T-cell (primary cell): ENCODE measurements at places on chromosomes 6 and 20.

DNA sequence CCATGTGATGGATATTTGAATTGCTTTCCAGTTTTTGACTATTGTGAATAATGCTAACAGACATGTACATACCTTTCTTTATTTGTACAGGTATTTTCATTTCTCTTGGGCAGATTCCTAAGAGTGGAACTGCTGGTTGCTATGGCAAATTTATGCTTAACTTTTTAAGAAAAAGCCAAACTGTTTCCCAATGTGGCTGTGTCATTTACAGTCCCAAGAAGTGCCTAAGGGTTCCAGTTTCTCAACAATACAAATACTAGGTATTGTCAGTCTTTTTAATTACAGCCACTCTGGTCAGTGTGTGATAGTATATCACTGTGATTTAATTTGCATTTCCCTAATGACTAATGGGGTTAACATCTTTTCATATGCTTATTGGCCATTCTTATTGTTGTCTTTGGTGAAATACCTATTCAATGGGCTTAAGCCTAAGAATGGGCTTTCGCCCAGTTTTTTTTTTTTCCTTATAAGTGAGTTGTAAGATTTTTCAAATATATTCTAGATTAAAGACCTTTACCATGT lies 10.3 kb downstream of the REPS1 start:
- no peak for DNase-seq

DNA sequence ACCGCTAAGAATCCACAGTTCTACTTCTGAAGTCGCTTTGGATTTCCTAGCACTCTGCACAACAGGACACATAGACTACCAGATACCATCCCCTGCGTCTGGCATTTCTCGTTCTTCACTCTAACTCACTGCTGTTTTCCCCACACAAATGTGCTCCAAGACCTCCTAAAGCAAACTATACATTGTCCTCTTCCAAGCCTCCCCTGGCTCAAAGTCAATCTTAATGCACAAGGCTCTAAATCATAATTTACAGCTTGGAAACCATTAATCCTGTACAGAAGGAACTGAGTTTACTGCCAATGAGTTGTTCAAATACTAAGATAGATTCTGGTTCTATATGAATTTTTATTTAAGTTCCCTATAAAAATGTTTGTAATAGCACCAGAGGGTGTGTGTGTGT lies 128.5 kb downstream of the HIVEP2 start:
- DNase-seq, result no peak

DNA sequence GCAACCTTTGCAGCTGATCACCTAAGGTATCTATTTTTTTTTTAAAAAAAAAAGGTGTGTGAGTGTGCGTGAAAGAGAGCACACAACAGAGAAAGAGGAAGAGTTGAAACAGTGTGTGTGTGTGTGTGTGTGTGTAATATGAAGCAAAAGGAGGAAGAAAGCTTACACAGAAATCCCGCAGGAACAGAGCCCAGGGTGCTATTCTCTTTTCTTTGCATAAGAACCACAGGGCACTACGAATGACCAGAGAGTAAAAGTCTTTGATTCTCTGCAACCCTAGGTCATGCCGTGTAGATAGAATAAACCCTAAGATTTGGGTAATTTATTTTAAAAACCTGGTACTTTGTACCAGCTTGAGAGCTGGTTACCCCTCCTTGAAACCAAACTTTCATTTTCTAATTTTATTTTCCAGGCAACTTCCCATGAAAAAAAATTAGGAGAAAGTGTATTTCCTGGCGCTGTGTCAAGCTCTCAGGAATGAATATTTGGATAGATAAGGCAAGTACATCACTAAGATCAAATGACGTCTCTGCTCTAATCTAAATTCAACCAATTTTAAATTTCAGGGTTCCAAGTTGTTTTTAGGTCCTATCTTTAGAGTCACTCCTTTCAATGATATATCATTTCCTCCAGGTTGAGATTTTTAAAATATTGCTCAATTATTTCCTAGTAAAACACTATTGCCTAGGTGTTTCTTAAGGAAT lies 47.9 kb upstream of the ID4 start:
- no peak for DNase-seq

GRCh38 chr6:56145616-56146015 lies 101.8 kb downstream of the COL21A1 start:
- no peak for DNase-seq

DNA sequence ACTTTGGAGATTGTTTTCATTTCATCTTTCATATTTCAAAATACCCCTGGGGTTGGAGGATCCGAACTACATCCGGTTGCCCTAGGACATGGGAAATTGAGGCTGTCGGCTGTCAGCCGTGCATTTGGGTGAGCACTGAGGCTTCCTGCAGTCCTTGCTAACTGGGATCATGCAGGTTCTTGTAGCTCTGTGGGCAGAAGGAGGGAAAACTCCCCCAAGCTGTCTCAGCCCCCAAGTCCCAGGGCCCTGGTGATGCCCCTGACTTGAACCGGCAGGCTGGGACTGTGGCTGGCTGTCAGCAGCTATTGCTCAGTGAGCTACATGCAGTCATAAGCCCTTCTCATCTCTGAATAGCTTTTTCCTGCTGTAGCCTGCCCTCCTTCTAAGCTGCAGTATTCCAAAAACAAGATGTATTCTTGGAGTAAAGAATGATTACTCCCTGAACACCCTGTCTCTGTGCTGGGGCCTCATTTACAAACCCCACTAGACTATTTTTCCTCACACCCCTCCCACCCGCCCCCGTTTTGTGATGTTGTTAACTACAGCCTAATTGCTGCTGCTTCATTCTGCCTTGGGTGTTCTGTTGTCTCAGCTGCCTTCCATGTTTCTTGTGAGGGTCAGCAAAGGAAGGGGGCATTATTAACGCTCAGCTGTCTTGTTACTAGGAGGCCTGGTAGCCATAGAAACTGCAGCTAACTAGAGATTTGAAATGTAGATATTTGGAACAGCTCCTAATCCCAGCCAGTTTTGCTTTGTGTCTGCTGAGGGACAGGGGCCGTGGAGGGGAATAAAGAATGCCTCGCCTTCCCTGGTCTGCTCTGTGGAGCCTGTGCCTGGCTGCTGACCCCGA lies 18.1 kb downstream of the MTRES1 start:
- no peak for DNase-seq

GRCh38 chr20:62147528-62147927 lies 4.0 kb downstream of the SS18L1 start:
- DNase-seq, result no peak

DNA sequence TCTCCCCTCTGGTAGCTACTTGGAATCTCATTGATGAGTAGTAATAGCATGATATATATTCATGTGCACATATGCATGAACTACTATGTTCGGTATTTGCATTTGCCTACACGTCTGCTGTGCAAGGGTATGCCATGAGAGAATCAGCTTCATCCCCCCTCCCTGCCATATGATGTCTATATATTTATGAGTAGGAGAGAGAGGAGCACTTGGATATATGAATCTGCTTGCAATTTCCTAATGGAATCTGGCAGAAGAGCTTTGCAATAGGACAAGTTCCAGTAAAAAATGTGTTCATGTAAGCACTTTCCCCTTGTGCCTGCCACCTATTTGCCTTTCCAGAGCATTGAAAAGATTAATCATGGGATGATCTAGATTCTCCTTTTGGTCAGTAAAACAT lies 76.2 kb upstream of the BACH2 start:
- DNase-seq, result no peak

- no peak for DNase-seq
These were observed 524.3 kb downstream of the EYS start for GRCh38 chr6:65182681-65183080.

GRCh38 chr6:159217595-159218275 lies 48.5 kb downstream of the FNDC1 start:
- no peak for DNase-seq

GRCh38 chr6:74946961-74947360 lies 258.9 kb downstream of the COL12A1 start:
- DNase-seq, result no peak

DNA sequence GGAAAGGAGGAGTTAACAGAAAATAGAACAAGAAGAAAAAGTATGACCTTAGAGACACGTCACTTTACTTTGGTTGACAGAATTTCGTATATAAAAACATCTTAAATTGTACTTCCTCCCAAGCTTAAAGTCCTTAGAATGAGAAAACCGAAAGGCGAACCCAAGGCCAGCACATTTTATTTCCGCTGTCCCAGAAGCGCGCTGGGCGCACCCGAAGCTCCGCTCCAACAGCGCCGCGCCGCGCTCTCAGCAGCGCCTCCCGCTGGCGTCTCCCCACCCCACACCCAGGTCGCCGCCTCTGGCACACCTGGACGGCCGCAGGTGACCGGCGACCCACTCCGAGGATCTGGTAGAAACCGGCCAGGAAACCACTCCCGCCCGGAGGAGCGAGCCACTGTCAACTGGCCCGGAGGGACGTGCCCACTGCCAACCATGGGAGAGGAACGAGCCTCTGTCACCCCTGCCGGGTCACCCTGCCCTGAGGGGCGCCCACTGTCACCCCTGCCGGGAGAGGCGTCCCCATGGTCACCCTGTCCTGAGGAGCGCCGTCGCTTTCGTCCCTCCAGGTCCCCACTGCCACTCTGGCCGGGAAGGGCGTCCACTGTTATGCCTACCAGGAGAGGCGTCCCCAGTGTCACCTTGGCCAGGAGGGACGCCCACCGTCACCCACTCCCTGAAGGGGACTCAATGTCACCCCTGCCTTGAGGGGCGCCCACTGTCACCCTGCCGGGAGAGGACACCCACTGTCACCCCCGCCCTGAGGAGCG lies 824 bp downstream of the MPC1 start:
- DNase-seq, result peak; percentile 52

DNA sequence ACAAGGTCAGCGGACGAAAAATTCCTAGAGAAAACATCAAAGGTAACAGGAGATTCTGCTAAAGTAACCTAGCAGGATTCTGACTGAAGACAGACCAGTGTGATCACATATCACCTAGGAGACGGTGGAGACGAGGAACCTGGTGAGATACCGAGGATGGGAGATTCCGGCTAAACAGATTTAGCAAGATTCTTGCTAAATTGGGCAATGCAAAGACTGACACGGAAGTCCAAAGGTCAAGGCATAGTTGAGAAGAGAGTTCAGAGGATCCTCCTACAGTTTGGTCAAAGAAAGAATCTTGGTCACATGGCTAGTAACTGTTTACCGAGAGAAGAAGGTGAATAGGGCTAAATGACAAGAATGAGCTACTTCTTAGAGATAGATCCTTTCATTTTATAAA lies 61.1 kb downstream of the TMEM170B start:
- no peak for DNase-seq

DNA sequence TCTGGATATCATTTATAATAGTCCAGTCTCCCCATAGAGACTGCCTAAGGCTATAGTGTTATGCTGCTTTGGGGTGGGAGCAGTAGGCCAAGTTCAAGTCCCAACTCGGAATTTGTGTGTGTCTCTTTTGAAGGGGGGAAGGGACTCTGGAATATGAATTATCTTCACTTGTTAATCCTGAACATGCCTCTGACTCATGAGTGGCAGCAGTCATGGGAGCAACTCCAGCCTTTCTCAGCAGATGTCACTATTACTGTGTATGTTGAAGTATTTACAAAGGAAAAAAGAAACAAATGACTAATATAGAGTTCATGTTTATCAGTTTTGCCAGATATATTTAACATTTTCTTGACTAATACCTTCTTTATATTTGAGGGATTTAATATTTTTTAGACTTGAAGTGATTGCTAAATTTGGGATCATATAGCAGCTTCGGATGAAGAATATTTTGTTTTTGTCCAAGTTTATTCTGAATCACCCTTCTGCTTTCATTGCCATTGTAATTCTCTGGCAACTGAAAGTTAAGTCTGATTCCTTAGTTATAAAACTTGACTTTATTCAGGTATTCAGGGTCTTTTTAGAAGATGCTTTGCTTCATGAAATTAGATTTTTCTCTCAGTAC lies 23.4 kb downstream of the FAM217A start:
- no peak for DNase-seq

DNA sequence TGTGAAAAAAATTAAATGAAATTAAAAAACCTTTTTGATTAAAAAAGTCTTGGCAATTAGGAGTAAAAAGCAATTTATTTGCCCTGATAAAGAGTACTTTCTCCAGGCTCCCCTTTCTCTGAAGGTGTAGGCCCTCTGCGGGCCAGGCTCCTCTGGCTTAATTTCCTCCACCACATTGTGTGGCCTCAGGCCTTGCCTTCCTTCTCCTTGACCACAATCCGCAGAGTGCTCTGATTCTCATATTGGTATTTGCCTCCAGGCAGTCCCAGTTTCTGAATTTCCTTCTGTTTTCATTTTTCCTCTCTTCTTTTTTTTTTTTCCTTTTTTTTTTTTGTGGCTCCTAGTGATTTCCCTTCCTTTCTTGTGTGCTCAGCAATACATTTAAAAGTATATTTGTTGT lies 96.4 kb downstream of the AIG1 start:
- no peak for DNase-seq

DNA sequence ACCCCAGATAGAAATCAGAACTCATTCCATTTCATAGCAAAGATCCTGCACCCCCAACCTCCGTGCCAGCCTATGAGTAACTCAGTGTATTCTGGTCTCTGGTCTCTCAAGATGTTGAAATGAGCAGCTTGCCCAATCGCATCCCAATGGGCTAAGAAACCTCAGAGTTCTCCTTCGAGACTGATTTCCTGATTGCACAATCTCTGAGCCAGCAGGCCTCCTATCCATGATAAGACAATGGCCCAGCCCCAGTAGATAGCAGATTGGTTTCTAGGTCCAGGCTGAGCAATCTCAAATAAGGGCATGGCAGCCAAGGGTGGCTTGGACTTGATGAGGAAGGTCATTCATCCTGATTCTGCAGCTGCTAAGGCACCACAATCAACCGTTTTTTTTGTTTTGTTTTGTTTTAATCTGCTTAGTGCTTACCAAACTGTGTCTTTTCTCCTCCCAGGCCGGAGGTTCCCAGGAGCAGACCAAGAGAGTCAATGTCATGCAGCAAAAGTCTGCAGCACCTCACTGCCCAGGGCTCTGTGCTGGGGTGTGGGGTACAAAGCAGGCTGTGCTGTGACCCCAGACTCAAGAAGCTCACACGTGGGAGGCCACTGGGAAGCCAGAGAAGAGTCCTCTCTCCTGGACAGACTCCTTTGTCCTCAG lies 125.1 kb upstream of the NXT1 start:
- no peak for DNase-seq

GRCh38 chr20:58102744-58103516 lies 125.5 kb downstream of the ANKRD60 start:
- DNase-seq, result no peak

GRCh38 chr20:44089987-44090674 lies 96.9 kb downstream of the JPH2 start:
- DNase-seq, result no peak

GRCh38 chr6:140225701-140226436 lies 851.4 kb upstream of the CITED2 start:
- no peak for DNase-seq

- DNase-seq, result no peak
These were observed 33.7 kb upstream of the LOC128125822 start for GRCh38 chr6:63538550-63538949.

- no peak for DNase-seq
These were observed 146.9 kb upstream of the EPHA7 start for GRCh38 chr6:93566285-93566684.

DNA sequence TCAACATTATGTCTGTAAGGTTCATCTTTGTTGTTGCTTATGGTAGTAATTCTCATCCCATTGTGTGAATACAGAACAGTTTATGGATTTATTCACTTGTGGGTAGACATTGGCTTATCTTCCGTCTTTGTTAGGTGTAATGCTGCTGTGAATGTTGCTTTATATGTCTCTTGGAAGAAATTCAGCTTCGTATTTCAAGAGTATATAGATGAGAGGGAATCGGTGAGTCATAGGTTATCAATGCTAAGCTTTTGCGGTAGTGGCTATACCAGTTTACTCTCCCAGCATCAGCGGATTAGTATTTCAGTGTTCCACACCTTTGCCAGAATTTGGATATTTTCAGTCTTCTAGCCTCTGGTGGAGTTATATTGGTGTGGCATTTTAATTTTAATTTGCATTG lies 77.8 kb downstream of the ZFAND3 start:
- DNase-seq, result no peak

GRCh38 chr6:125853756-125854155 lies 63.0 kb downstream of the NCOA7 start:
- DNase-seq, result no peak
